ENCODE measurements at places on chromosomes 6 and 20.

DNA sequence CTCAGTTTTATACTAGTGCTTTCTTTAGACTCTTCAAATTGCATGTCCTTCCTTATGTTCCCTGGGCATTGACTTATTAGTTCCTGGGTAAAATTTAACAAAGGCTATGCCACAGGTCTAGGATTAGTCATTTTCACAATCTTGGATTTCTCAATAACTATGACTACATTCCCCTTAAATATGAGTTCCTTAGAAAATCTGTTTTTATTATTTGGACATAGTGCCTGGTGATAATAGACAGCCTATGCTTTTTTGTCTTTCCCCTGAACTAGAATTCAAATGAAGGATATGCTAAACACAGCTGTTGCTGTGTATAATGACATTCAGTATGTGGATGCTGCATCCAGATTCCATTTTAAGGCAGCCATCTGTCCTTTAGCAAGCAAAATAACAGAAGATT, 1252.8 kb upstream of the GJE1 start:
- DNase-seq = no peak

DNA sequence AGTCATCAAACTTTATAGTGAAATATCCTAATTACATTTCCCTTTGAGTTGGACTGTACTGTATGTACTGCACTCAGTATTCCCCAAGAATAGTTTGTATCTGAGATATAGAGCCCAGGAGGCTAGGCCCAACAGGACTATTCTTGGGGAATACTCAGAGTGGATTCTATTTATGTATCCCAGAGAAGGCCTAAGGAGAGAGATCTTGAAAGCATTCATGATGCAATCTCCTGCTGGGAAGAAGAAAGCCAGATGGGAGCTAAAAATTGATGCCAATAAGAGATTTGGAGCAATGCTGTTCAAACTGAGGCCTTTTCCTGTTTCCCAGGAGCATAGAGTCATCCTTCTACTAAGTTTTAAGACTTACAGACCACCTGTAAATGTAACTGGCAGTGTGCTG, 452.1 kb upstream of the PLCB4 start:
- DNase-seq = no peak

DNA sequence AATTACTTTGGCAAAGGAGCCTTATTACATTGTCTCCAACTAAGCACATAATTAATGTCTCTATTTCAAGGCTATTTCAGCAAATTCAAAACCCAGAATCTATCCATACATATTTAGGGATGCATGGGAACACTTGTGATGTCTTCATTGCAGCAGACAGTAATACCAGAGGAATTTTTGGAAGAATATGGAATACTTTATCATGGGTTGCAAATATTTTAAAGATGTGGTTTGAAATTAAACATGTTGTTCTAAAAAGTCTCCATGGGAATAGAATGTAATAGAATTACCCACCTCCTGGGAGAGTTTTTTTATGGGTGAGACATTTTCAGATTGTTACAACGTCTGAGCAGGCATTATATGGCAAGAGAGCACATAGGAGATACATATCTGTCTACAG, 170.8 kb downstream of the KCNQ5 start:
- no peak for DNase-seq

DNA sequence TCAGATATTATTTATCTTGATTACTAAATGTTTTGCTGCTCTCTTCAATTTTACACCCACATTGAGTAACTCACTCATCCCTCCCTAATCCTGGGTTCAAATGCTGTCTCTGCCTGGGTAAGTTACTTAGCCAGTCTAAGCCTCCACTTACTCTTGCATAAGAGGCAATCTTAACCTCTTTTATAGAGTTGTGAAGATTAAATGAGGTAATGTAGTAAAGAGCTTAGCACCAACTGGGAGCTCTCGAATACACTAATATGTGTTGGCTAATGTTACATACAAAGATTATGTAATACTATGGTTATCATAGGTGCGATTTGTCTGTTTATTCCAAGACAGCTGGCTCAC, 134.4 kb upstream of the STMND1 start:
- DNase-seq = no peak

- DNase-seq = no peak
These were observed 206.6 kb upstream of the PREP start for GRCh38 chr6:105609375-105609991.

- no peak for DNase-seq
These were observed 41.7 kb downstream of the PTCHD4 start for GRCh38 chr6:48069280-48069679.

Data from SIG-M5 (cell line).